ENCODE measurements at places on chromosomes 3 and 15.
A peak's percentile ranks its signal among the peaks of the same experiment; 100 is the strongest.

DNA sequence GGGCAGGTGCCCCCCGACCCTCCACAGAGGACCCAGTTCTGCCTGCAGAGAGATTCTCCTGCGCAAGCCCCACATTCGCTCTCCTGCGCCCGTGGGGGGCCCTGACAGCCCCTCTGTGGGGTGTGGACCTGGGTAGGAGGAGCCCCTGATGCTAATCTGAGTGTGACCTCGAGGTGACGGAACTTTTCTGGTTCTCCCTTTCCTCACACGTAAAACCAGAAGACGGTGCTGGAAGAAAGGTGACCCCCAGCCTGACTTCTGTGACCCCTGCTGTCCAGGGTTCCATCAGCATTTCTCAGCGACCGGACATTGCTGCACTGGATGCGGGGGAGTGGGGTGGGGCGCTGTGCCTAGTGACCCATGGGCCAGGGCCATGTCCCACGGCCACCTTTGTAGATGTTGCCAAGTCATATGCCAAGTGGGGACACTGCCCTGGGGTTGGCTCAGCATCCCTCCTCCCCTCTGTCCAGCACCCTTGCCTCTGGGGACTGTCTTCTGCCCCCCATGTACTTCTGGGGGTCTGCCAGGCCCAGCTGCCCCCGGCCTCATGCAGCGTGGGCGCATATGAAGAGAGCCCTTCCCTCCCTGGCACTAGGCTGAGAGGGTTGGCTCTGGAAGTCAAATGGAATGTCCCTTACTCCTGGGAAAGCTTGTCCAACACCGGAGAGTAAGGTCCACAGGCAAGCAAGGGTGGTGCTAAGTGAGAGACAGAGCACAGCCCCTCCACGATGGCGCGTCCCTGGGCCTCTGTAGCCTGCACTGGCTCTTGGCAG is 129.1 kb upstream of the MEF2A start:
- no peak for DNase-seq

DNA sequence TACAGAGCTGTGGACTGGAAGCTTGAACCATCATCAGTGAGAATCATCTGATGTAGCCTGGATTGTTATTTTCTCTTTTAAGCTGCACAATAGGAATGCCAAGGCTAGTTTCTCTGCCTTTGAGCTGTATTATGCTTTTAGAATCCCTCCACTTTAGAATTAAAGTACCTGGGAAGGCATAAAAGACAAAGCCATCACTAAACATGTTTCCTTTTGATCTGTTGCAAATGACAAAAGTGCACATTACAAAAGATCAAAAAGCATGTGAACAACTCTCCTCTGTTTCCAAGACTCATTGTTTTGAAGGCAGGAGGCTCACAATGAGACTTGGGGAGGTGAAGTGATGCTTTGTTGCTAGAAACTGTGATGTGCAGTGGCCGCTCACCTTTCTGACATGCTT is 51.8 kb downstream of the LARS2 start:
- no peak for DNase-seq

DNA sequence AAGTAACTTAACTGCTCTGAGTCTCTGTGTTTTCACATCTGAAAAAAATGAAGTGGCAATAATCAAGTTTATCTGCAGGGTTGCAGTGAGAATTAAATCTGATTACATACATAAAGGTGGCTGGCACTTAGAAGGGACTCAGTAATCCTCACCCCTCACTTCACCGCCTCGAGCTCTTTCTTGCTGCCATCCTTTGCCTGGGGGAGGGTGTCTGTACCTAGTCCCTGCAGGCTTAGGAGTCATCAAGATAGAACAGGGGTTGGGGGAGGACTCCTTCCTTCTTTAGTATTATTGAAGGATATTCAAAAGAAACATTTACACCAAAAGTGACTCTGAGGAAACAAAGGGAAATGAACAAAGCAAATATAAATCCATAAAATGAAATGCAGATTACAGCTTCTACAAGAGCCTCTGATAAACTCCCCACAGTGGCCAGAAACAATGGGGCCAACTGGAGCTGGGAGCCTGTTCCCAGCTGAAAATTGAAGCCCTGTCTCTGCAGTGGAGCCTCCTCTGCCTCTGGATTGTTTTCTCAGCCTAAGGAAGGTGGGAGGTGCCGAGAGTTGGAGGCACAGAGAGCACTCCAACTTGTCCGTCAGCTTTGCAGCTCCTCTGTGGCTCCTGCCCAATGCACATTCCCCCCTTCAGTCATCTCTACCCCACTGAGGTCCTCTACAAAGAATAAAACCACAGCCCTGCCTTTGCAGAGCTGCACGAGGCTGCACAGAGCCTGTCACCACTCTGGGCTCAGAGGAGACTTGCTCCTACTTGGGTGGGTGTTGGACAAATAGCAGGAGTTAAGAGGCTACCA is 41.8 kb downstream of the CRYGS start:
- no peak for DNase-seq

- DNase-seq = peak; percentile 44
Measured at GRCh38 chr3:37967260-37967881, 23.2 kb upstream of the VILL start.

DNA sequence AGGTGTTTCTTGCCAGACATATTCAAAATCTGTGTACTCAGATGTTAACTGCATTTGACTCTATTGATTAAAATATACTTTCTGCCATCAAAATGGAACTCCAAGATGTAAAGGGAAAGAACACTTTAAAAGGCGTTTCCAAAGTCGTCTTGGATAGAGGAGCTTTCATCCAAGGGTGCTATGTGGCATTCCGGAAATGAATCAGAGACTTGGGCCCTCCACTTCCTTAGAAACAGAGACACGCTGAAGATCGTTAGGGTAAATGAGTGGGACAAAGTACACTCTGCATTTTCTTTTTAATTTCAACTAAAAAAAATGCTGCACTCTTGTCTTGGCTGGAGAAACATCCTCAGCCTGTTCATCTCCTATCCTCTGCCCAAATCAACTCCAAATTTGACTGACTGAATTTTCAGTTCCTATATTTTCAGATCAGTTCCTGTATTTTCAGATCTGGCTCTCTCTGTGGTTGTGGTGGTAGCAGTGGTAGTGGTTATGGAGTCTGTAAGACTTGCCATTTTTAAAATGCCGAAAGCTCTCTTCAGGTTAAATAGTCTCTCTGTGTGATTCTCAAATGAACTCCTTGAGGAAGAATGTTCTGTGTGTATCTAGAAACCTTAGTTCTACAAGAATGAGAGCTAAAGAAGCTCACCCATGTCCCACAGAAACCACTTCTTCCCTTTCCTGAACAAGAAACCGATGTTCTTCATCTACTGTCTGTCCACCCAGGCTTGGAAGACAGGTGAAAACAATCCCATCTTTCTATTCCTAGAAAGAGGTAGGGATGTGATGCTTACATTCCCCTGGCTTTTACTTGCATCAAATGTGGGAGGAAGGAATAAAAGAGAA is 156.8 kb upstream of the ICE2 start:
- DNase-seq = no peak

DNA sequence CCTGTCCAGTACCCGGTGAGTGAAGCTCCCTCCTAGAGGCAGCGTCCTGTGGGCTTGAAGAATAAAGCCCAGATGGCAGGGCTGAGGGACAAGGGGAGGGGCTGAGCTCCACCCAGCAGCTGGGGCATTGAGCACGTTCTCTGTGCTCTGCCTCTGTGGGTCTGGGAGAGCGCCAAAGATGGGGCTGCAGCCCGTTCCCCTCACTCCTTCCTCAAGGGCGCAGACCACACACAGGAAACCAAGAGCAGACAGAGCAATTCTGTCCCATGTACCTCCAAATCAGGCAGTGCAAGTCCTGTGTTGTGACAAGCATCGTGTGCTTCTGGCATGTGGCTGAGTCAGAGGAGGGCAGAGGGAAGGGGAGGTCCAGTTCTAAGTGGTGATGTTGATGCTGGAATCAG is 15.7 kb upstream of the KIF23 start:
- DNase-seq = no peak

DNA sequence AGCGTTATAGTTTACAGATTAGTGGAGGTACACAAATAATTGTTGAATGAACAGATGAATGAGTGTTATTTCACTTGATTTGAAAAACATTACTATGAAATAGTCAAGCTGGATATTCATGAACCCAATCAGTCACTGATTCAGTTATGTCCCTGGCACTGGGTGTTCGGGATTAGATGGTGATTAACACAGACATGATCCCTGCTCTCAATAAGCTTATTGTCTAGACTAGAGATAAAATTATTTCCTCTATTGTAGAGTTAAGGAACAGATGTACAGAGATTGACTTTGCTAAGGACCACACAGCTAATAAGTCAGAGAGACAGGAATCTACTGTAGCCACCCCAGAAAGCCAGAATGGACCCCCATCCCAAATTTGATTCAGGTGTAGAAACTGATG is 963 bp downstream of the GRAMD1C start:
- DNase-seq = no peak

Data from T follicular helper cell (primary cell).